ENCODE measurements at places on chromosomes 1 and 21. TPM values are rescaled to one million over a fixed set of nuclear protein-coding genes. Genes with fewer than 3 reads are reported as not detected.

- DNase-seq = no peak
Observed at GRCh38 chr21:17051054-17051453, 461.8 kb upstream of the CXADR start.

DNA sequence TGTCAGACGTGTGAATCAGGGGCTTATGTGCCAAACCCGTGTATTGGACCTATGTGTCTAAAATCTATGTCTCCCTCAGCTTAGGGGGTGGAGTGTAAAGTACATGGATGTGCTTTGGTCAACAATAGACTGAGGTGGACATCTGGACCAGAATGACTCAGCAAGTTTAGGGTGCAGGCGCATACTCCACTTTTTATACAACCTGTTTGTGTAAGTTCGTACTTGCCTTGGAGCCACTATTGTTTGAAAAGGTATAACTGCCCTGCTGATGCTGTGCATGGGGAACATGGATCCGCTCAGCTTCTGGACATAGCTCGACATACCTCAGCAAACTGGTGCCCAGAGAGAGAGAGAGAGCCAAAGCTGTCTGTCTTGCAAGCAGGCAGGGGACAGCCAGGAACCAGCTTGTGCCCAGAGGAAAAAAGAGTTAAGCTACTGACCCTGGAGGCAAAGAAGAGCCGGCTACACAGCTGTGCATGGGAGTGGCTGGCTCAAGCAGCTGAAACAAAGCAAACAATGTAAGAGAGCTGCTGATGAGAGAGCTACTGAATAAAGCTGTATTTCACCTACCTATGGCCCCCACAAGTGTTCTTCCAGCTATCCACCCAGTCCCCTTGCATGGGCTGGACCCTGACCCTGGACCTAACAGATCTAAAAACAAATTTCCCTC, 41.2 kb downstream of the GJA5 start:
- no peak for DNase-seq

GRCh38 chr1:61746813-61747212, 4.5 kb downstream of the PATJ start:
- no peak for DNase-seq

DNA sequence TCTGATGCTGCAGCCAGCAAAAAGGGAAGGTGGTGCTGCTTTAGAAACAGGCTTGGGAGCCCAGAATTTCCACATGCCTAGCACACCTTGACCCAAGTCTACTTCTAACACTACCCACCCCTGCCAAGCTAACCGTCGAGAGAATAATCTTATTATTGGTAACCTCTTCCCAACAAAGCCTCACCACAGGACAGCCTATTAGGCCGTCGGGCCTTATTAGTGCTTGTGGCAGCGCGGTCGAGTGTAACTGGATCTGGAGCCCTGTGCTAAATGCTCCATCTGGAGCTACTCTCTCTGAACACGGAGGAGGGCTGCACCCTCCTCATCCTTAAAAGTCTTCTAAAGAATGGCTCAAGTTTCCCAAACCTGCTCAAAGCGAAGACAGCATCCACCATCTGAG, 165.5 kb upstream of the NFIA start:
- no peak for DNase-seq

- DNase-seq = no peak
Observed at GRCh38 chr1:58718435-58718834, 18.6 kb upstream of the MYSM1 start.

Gene INSRR
- total RNA-seq = not detected

Gene KCNE1
- not detected for total RNA-seq

GRCh38 chr1:236343246-236343870, 50.7 kb upstream of the EDARADD start:
- no peak for DNase-seq

GRCh38 chr1:30762152-30762929, 4.8 kb upstream of the LAPTM5 start:
- DNase-seq = no peak

All from epithelial cell of proximal tubule (primary cell).